Chondrocyte (in vitro differentiated cells): ENCODE measurements at places on chromosomes 2 and 18.

DNA sequence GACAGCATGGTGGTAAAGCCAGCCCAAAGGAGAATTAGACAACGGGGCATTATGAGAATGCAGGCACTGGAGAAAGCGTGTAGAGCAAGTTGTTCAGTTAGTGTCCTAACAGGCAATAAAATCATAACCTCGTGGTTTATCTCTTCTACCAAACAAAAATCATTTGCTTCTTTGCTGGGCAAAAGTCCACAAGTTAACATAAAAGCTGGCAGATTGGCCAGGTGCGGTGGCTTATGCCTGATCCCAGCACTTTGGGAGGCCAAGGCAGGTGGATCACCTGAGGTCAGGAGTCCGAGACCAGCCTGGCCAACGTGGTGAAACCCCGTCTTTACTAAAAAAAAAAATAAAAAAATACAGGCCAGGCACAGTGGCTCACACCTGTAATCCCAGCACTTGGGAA is 364.1 kb downstream of the SETBP1 start:
- no peak for DNase-seq

DNA sequence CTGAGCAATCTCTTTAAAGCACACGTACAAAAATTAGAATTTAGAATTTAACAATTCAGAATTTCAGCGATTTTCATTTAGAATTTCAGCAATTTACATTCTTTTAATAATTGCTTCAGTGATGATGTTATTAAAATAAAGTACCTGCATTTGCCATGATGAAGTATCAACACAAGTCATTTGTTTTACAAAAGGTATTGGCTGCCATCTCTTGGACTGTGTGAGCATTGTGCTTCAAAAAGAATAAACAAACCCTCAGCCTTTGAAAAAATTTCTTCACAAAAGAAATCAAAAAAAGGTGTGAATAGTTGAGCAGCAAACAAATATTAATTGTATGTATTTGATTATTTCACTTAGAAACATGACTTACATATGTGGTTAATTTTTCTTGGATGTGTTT is 27.1 kb upstream of the ZC3H15 start:
- no peak for DNase-seq

DNA sequence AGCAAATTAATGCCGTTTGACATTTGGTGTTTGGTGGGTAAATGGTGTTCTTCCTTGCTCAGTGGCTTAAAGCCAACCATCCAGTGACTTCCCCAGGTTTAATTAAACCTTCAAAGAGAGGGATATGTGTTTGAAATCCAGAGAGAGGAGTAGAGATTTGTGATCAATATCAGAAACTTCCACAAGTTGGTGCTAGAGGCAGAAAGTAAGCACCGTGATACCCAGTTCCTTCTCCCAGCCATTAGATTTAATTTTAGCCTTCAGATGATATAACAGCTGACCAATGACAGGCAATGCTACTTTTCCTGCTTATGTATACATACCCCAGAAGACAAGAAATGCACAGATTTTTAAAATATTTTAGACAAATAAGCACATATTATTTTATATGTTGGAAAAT is 398.5 kb downstream of the CDH2 start:
- no peak for DNase-seq

- DNase-seq = no peak
Measured at GRCh38 chr2:66569321-66569851, 134.5 kb downstream of the MEIS1 start.

- no peak for DNase-seq
Measured at GRCh38 chr18:24488824-24489493, 28.5 kb downstream of the HRH4 start.

DNA sequence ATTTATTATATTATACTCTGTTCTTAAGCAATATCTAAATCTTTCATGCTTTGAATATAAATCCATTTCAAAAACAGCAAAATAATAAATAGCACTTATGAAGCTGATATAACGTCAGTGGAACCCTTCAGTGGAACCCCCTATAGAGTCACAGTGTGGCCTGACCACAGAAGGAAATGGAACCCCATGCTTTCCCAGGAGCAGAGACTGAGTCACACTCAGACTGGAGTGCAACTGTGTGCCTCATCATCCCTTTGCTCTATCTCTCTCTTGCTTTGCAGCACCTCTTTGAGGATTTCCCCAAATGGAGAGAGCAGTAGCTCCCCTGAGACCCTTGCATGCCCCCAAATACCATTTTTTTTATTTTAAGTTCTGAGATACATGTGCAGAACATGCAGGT is 13.1 kb downstream of the NXPH2 start:
- DNase-seq = no peak

GRCh38 chr2:195316486-195316885 is 340.5 kb upstream of the SLC39A10 start:
- DNase-seq = no peak

GRCh38 chr2:37558623-37559022 is 112.8 kb downstream of the CDC42EP3 start:
- DNase-seq = no peak

DNA sequence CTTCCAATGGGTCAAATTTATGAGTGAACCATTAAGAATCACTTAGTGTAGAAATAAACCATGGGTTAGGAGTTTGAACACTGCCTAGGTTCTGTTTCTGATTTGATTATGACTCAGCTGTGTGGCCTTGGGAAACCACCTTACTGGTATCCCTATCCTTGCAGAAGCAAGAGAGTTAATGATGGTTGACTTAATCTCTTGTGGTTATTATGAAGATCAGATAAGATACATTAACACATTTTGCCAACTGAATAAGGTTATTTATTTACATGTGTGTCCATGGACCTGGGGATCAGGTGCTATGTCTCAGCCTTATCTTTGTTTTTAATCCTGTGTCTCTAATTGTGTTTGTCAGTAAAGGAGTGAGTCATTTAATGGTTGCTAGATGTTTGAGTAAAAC is 5.4 kb upstream of the KCNJ13 start:
- no peak for DNase-seq

GRCh38 chr2:18047896-18048657 is 169.6 kb downstream of the KCNS3 start:
- no peak for DNase-seq

DNA sequence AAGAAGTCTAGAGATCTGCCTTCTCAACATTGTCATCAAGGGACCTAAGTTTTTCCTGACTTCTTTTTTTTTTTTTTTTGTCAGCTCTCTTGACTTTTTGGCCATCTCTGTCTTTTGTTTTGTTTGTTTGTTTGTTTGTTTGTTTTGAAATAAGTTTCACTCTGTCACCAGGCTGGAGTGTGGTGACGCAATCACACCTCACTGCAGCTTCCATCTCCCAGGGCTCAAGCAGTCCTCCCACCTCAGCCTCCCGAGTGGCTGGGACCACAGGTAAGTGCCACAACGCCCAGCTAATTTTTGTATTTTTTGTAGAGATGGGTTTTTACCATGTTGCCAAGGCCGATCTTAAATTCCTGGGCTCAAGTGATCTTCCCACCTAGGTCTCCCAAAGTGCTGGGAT is 5.6 kb upstream of the PUS10 start:
- no peak for DNase-seq

DNA sequence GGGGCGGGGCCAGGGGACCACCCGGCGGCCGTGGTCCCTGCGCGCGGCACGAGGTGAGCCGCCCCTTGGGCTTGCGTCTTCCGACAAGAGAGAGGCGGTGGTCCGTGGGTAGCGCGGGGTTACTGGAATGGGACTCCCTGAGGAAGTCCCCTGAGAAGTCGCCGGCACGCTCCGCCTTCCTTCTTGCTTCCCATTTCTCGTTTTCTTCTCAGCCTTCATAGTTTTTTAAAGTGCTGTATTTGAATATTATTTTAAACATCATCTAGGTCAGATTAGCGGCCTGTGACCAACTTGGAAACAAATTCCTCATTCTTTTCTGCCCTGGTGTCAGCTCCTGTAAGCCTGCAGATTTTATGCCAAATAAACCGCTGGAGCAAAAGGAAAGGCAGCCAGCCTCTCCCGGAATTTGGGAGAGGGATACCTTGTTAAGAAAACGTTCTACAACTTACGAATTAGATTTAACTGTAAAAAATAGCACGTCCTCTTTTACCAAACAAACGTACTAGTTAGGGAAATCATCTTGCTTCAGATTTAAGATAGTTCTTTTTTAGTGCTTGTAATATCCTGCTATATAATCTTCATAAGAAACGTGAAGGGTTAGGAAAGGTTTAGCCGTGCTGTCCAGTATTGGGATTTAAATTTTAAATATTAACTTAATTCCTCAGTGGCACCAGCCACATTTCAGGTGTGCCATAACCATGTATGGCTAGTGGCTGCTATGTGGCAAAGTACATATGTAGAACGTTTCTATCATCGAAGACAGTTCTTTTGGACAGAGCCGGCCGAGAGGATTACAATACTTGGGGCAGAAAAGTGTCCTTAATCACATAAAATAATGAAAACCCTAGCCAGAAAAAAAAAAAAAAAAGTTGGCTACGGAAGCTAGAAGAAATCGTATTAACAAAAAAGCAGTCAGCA is 628 bp upstream of the PTPN2 start:
- no peak for DNase-seq

DNA sequence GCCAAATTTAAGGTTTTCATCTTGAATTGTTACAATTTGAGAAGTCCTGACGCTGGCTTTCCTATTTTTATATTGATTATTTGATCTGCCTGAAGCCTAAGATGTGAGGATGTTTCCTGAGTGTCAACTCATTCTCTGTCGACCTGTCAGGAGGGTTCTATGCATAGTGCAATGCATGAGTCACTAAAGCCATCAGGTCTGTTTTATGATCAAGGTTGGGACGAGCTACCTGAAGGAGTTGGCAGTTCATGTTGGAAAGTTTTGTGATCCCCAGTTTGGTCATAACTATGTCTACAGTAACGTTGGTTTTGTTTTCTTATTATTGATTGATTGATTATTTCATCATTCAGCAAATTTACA is 71.2 kb downstream of the NABP1 start:
- no peak for DNase-seq

GRCh38 chr2:65070172-65070830 is 14.1 kb downstream of the CEP68 start:
- DNase-seq = no peak

- no peak for DNase-seq
Measured at GRCh38 chr18:10419420-10420103, 34.9 kb upstream of the APCDD1 start.

- no peak for DNase-seq
Measured at GRCh38 chr2:203819434-203820133, 48.0 kb upstream of the CTLA4 start.

GRCh38 chr2:169039702-169040101 is 8.6 kb upstream of the ABCB11 start:
- DNase-seq = no peak

DNA sequence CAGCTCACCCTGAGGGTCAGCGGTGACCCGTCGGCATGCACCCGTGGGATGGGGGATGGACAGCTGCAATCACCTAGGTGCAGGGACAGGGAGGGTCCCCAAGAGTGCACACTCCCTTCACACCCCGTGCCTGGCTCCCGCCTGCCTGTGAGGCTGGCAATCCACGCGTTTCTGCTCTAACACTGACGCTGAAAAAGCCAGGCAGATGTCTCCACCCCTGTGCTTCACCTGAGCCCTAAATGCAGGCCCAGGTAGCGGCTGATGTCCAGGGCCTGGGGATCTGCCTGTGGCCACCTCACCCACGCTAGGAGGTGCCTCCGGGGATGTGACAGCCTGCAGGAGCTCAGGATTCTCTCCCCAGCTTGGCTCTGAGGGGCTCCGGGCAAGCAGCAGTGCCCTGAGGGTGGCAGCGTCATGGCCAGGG is 212.0 kb upstream of the SALL3 start:
- peak; percentile 79 for DNase-seq

GRCh38 chr2:143841935-143842334 is 678.0 kb downstream of the ZEB2 start:
- DNase-seq = no peak

DNA sequence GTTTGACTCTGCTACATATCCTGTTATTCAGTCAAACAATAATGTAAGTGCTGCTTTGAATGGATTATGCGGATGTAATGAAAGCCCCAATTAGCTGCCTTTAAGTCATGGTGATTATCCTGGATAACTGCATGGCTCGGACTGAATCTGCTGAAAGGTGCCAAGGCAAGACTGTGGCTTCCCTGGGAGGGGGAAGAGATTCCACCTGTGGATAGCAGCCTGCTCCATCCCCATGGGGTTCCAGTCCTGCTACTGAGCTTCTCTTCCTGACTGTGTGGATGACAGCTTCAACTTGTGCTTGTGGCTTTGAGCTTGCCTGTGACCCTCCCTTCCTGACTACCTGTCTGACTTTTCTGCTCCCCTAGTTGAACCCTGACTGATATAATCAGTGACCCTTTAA is 540.0 kb upstream of the GYPC start:
- DNase-seq = no peak

DNA sequence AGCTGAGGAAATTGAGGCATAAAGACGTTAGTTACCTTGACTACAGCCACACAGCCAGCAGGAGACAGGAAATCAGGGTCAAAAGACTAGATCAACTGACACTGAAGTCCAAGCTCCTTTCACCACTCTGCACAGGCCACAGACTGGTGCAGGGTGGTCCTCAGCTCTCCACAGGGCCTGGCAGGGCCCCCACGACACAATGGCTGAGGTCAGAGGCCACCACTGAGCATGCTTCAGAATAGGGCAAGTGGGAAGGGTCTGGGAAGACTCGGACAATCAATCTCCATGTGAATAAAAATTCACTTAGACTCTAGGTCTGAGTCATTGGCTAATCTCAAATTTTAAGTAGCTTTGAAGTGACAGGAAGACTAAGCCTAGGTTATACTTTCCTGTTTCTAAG is 201.7 kb downstream of the ALK start:
- DNase-seq = no peak

GRCh38 chr18:3486512-3486911 is 36.5 kb downstream of the TGIF1 start:
- no peak for DNase-seq

GRCh38 chr18:75314117-75314516 is 103.5 kb downstream of the TSHZ1 start:
- no peak for DNase-seq

- no peak for DNase-seq
Measured at GRCh38 chr2:241458687-241459086, 49.7 kb downstream of the STK25 start.

DNA sequence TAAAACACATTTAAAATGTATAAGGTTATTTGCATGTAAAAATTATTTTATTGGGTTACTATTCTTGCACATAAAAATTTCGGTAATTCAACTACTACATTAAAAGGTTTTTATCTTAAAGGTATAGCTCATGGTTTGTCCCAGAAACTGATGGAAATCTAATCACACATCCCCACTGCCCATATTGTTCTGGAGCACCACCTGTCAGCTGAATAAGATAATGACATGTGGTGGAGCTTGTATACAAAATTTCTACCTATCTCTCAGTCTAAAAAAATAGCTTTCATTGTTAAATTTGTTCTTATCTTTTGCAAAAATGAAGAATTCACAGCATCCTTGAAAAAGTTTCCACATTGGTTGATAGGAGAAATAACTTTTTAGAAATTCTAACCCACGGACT is 18.3 kb downstream of the ERBB4 start:
- no peak for DNase-seq

- DNase-seq = no peak
Measured at GRCh38 chr18:475202-476031, 25.1 kb downstream of the COLEC12 start.
